ENCODE measurements at places on chromosomes 6 and 20. TPM values are rescaled to one million over a fixed set of nuclear protein-coding genes. Genes with fewer than 3 reads are reported as not detected.

- DNase-seq: peak; percentile 59
These were observed 7.7 kb downstream of the CYP21A2 start for GRCh38 chr6:32045811-32046449.

- no peak for DNase-seq
These were observed 21.6 kb downstream of the SASH1 start for GRCh38 chr6:148364056-148364824.

GRCh38 chr6:100176311-100176950 lies 182.4 kb upstream of the MCHR2 start:
- DNase-seq: no peak

DNA sequence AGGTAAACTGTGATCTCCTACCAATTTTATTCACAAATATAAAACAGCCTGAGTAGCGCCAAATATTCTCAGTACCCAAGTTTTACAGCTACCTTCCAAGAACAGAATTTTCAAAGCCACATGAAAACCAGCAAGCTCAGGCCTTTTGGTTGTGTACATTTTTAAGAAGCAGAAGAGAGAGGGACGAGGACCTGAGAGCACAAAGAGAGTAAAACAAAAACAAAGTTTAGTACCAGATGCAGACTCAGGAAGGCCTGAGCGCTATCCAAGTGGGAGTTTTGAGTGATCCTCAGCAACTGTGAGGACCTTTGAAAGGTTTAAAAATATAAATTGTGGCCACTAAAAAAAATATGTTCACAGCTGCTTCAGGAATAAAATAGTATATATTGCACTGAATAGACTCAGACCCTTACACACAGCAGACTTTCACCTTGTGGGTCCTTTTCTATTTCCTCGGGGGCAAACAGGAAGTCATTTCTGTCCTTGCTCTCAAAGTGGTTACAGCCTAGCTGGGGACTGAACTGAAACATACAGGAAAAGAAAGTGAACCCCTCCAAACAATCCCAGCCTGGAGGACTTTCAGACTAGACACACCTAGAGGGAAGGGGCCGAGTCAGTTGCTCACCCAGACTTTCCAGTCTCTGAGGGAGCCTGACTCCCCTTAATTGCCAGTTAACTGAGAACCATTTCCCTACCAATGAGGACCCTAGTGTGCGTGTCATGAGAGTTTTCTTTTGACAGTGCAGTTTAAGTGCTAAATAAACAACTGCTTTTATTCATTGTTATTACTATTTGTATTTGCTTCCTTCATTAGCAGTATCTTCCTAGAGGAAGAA lies 48.5 kb upstream of the NT5E start:
- DNase-seq: no peak

DNA sequence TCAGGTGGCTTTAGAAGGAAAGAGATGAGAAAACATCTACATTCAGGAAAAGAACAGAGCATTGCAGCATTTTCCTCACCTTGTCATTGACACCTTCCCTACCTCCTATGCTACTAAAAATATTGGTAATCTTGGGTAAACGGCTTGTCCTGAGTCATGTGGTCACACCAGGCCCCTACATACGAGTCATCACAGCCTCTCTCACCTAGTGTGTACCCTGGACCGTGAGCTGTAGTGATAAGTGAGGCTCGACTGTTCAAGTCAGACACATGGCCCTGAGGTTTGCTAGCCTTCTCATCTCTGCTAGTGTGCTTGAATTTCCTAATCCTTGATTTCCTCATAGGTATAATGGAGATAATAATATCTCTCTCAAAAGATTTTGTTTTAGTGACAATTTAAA lies 29.6 kb upstream of the TMEM244 start:
- no peak for DNase-seq

- DNase-seq: no peak
These were observed 97.1 kb upstream of the AKAP12 start for GRCh38 chr6:151142676-151143075.

- no peak for DNase-seq
These were observed 573 bp downstream of the SNX3 start for GRCh38 chr6:108260126-108260808.

DNA sequence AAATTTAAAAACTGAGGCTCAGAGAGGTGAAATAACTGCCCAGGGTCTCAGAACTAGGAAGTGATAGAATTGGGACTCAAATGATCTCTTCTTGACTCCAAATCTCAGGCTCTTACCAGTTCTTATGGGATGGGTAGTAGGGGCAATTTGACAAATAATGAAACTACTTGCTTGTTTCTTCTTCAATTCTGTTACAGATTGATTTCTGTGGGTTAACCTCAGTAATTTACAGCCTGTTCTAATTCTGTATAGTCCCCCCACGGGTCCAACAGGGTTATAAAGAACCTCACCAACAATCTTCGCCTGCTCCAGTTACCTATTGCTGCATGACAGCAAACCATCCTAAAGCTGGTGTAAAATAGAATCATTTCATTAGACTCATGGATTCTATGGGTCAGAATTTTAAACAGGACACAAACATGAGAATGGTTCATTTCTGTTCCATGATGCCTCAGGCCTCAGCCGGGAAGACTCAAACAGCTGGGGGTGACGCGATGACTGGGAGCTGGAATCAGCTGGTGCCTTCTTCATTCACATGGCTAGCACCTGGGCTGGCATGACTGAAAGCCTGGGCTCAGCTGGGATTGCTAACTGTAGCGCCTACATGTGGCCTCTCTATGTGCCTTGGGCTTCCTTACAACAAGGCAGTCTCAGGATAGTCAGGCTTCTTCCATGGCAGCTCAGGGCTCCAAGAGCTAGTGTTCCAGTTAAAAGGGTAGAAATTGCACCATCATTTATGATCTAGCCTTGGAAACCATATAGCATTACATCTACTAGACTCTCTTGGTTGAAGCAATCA lies 6.6 kb upstream of the WFDC2 start:
- DNase-seq: no peak

DNA sequence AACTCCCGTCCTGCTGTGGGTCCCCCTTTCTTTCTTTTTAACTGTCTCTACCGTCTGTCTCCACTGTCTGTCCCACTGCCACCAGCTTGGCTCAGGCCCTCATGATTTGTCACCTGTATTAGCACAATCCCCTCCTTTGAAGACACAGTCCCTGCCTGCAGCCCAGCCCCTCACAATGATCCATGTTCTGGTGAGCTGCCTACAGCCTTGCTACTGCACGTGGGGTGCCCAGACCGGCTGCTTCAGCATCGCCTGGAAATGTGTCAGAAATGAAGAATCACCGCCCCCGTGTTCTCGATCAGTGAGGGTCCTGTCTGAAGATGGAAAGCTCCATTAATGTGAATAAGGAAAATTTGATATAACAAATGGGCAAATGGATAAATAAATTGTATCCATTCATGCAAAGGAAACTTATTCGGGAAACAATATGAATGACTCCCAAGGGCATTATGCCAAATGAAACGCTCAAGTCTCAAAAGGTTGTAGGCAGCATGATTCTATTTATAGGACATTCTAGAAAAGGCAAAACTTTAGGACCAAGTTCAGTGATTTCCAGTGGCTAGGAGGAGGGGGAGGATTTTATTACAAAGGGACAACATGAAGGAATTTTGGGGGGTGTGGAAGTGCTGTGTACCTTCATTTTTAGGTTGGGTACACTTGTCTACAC lies 59.4 kb upstream of the CD83 start:
- no peak for DNase-seq

DNA sequence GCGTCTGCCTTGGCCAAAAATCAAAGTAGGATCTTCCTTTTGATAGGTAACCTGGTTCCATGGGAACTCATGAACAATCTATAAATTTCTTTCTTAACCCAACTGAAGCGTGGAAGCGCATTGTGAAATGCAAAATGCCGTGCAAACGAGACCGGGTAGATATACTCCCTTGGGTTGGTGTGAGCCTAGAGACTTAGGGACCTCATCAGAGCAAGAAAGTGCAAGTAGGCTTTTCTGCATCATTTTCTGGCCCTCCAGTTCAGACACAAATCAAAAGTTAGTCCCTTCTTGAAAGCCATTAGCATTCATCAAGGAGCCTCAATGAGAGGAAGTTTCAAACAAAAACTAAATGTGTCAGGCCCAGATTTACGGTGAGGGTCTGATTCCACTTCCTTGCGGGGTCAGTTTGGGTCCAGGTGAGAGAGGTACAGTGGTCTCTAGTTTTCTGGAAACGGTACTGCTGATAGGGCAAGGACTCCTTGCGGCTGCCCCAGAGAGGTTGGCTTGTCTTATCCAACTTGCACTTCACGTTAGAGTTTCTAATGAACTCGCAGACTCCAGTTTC lies 5.3 kb upstream of the ZNF184 start:
- no peak for DNase-seq

DNA sequence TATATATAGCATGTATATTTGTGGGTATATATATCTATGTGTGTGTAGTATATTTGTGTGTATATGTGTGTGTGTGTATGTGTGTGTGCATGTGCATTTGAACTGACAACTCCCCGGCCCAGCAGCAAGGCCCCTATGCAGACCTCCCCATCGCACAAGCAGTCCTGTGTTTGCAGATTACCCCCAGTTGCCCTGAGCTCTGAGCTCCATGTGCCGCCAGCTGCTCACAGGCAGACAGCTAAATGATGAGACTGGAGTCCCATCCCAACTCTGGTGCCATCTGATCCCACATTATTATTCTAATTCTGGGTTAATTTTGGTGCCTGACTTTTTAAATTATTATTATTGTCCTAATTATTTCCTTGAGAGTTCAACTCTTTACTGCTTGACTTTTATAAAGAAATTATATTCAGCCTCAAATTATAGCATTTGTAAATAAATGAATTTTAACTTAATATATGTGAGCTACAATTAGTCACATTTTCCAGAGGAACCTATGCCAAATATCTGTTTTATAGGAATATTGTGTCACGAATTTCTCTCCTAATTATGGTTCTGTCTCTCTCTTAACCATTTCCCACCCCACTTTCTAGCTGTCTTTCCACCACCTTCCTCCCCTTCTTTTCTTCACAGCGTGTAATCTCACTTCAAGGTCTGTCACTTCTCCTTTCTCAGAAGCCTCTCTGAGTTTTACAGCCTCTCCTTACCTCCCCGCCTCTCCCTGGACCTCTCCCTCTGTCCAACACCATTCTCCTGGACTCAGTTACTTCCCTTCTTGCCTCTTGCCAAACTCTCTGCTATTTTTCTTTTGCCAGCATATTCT lies 90.6 kb upstream of the SYNDIG1 start:
- DNase-seq: no peak

GRCh38 chr6:31576897-31577578 lies 1.7 kb downstream of the TNF start:
- DNase-seq: no peak

DNA sequence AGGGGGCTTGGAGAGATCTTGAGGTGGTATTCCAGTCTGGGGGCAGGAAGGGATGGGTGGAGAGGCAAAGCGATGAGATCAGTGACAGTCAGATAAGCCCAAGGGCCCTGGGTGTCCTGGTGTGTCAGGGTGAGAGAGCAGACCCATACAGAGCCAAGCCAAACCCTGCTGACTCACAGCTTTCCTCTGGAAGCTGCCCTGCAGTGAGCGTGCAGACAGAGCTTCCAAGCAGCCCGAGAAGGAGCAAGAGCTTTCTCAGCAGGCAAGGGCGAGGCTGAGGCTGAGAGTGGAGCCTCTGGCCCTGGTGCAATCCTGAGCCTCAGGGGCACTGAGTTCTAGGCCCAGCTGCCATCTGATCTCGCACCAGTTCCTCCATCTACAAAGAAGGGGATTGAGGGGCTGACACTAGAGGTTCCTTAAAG lies 91.1 kb upstream of the HIVEP1 start:
- no peak for DNase-seq

- no peak for DNase-seq
These were observed 20.8 kb downstream of the ZDHHC14 start for GRCh38 chr6:157401734-157402338.

DNA sequence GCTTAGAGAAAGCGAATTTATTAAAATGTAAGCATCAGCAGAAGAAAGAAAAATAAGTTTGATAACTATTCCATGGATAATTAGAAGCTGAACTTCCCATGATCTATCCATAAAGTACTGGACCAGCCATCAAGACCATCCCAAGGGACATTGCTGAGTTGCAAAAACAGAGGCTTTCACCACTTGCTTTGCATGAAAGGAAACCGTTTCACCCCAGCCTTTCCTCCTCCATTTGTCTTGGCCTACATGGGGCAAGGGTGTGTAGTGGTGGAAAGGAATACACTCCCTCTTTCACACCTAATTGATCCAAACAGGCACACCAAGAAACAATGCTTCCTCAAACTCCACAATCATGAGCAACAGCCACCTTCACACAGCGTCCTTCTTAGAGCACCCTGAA lies 10.4 kb downstream of the HIVEP2 start:
- DNase-seq: no peak

DNA sequence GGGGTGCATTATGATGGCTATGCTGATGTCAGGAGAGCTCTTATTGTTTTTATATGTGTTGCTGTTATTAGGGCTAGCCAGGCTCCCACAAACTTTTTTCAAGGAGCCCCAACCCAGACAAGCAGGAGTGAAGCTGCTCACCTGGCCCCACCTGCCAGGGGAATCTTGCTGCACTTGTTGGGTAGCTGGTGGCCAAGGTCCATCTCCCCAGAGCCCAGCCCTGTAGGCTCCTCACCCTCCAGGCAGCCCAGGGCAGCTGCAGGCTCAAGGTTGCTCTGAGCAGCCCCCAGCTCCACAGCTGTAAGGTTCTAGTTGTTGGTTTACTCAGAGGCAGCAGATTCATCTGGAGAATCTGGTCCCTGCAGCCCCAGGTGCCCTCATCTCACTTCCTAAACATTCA lies 46.8 kb upstream of the SIRPA start:
- DNase-seq: no peak

DNA sequence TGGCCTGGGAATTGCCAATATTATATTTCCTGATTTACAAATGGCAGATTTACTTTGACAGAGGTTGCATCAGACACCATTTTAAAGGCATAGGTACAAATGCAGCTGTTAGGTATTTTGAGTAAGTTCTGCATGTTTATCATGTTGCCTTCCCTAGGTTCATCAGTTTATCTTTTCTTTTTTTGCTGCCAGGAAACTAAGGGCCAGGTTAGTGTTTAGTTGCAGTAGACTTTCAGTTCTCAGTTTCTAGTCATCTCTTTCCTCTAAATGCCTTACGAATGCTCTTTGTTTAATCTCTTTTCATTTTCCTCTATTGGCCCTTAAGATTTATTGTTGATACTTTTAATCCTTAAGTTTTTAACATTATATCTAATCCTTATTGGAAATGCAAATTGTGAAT lies 129.9 kb downstream of the SMAP1 start:
- no peak for DNase-seq

PDSS2 gene
- 5.1 TPM for total RNA-seq

RAMACL gene
- total RNA-seq: 10.8 TPM

THEMIS gene
- total RNA-seq: 1.8 TPM

DPPA5 gene
- not detected for total RNA-seq
